CD4-positive, alpha-beta T cell treated with Interferon gamma for 1 hour (primary cell): ENCODE measurements at places on chromosomes 6 and 20.

- DNase-seq: peak; percentile 56
Measured at GRCh38 chr6:56955171-56956155, 556 bp downstream of the BEND6 start.

- DNase-seq: peak; percentile 38
Measured at GRCh38 chr6:39225946-39226437, 3.3 kb downstream of the KCNK5 start.

GRCh38 chr20:57476641-57477461, 48.1 kb downstream of the CTCFL start:
- DNase-seq: no peak

GRCh38 chr6:3875486-3875885, 26.3 kb downstream of the FAM50B start:
- no peak for DNase-seq

- no peak for DNase-seq
Measured at GRCh38 chr6:45855642-45856394, 159.8 kb downstream of the CLIC5 start.

GRCh38 chr20:59786801-59787537, 146.5 kb downstream of the SYCP2 start:
- no peak for DNase-seq

DNA sequence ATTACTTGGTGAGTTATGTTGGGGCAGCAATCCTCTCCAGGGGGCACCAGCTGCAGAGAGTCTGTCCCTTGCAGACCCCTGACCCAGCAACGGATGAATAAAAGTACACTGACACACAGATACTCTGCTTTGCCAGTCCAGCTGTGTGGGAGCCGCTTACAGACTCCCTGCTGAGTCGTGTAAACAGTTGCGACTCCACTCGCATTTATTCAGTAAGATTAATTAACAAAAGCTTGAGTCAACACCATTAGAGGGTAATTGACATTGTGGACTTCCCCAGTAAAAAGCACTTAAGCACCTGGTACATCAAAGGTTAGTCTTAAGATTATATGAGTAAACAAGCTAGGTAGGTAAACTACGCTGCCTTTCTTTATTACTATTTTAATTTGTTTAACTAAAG, 92.0 kb upstream of the TMEM181 start:
- DNase-seq: no peak

- DNase-seq: no peak
Measured at GRCh38 chr6:7974565-7974937, 64.0 kb upstream of the TXNDC5 start.

- no peak for DNase-seq
Measured at GRCh38 chr20:62368392-62368975, 1.4 kb upstream of the LAMA5 start.

DNA sequence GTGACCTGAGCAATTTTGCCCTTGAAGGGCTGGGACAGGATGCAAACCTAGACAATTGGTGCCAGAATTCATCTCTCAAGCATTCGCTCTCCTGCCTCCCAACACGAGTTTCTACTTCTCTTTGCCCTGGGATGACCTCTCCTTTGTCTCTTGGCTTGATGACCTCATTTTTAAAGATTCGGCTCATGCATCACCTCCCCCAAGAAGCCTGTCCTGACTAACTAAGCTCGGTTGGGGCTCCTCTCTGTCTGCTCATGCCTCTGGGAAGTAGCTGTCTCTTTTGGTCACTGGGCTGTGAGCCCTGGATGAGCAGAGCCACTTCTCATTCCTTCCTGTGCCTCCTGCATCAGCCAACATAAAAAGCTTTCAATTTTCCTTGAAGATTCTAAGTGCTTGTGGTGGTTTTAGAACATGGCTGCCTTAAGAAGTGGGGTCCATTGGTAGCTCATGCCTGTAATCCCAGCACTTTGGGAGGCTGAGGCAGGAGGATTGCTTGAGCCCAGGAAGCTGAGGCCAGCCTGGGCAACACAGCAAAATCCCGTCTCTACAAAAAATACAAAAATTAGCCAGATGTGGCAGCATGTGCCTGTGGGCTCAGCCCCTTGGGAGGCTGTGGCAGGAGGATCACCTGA, 11.1 kb upstream of the TCF15 start:
- DNase-seq: no peak

DNA sequence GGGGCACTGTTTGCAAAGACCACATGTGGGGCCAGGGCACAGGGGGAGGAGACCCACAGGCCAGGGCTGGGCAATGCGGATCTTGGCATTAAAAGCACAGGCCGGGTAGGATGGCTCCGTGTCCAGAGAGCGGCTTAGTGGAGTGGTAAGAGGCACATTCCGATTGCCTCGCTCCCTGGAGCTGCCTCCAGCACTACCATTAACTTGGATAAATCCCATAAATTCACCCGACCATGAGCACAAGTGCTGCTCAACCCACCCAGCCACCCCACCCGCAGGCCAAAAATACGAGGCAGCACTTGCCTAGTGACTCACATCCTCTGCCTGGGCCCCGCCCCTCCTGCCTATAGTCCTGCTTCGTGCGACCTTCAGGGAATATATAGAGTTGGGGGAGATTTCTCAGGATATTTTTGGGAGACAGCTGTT, 67.5 kb upstream of the QKI start:
- no peak for DNase-seq

DNA sequence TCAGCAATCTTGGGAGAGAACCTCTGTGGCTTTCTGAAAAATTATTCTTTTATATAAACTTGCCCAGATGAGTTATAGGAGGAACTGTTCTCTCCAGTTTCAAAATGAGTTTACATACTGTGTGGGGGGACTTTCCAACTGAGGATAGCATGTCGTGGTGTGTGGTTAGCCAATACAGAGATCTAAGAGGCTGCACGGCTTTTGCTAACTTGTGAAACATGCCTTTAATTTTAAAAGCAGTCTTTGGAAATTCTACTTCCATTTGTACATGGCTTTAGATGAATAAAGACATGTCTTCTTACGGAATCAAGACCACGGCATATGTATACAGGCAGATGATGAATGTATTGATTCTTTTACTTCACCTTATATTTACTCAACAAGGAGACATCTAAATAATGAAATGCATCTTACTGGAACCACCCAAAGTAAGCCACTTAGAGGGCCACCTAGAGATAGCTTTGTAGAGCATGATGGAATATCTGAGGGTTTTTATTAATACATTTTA, 39.8 kb downstream of the HIVEP1 start:
- DNase-seq: peak; percentile 68

GRCh38 chr6:10618409-10618808, 76.0 kb downstream of the C6orf52 start:
- no peak for DNase-seq

DNA sequence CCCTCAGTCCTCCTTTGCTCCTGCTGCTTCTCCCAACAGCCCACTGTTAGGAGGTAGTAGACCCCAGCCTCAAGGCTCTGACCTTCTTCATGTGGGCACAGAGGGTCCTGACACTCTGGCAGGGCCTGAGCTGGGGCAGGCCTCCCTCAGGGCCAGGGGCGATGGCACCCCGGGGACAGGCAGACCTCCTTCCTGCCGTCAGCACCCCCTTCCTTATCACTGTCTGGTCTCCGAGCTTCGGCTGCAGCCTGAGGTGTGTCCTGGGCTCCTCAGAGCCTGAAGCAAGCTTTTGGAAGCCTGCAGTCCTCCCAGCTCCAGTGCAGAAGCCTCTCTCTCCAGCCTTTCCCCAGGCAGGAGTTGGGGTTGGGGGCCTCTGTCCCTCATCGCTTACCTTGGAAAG, 22.0 kb downstream of the SPDEF start:
- DNase-seq: no peak

DNA sequence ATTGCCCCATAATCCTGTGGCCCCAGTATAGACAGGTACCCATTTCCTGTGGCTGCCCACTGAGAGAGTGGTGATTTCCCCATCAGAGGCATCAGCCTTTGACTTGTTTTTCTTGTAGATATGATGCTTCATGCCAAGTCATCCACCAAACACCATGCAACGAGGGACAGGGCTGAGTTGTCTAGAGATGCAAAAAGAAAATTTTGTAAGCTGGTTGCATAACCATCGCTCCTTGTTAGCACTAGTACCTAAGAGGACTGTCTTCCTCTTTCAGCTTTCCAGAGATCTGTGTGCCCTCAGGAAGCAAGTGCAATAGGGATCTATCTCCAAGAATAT, 166.8 kb downstream of the BCAS1 start:
- peak; percentile 37 for DNase-seq

DNA sequence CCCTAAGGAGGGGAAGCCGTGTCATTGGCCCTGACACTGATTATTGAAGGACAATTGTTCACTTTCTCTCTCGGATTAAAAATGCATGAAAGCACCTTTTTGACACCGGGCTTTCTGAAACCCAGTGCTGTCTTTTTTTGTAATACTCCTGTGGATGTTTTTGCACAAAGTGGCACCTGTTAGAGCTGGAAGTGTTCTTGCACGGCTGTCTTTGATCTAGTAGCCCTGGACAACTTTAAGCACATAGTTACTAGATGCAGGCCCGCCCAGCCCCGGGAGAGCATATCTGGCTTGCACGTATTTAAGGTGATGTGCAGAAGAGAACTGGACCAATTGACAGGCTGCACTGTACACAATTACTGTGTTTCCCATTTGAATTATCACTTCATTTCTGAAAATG, 72.6 kb downstream of the ARID1B start:
- DNase-seq: no peak
